CD8-positive, alpha-beta memory T cell (primary cell): ENCODE measurements at places on chromosomes 2 and 18. TPM values are rescaled to one million over a fixed set of nuclear protein-coding genes. Genes with fewer than 3 reads are reported as not detected.

GRCh38 chr18:56565551-56566345 lies 72.6 kb downstream of the TXNL1 start:
- no peaks in the 10 kb centered on the region for H3K36me3 ChIP-seq
- no peaks in the 10 kb centered on the region for H3K4me1 ChIP-seq
- H3K27ac ChIP-seq: no peak overlapping the region
- no peaks in the 10 kb centered on the region for H3K27me3 ChIP-seq
- no peak for DNase-seq

- H3K27ac ChIP-seq: no peak overlapping the region
- no peaks in the 10 kb centered on the region for H3K27me3 ChIP-seq
- no peak for DNase-seq
- no peaks in the 10 kb centered on the region for H3K4me1 ChIP-seq
- no peak overlapping the region for H3K4me3 ChIP-seq
Measured at GRCh38 chr2:188713961-188714360, 260.2 kb upstream of the COL3A1 start.

DNA sequence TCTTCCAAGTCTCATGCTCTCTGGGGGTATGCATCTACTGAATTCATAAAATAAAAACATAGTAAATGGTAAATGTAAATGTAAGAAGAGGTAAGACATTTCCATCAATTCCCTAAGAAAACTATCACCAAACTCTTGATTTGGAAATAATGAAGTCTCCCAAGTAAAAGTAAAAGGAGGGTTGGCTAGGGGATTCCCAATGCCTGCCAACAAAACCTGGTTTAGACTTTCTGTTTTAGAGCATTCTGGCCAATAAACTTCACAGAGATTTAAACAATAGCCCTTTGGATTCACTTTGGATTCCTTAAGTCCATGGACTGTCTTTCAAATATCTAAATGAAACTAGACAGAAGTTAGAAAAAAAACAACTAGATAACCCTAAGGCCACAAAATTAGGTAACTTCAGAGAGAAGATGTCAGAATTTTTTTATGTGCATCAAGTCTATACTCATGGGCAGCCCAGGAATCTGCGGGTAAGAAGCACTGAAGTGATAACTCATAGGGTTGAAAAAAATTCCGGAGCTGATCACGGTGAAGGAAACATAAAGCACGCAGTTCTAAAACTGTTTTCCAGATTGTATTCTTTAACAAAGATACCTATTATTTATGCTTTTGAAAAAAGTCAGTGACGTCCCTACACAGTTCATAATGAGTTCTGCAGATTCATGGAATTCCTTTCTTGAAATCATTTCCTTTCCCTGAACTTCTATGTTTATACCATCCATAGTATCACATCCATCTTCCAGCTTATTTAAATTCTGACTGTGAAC lies 263.6 kb downstream of the AFF3 start:
- no peaks in the 10 kb centered on the region for H3K36me3 ChIP-seq
- DNase-seq: no peak
- no peak overlapping the region for H3K4me3 ChIP-seq
- no peak overlapping the region for H3K27ac ChIP-seq

DNA sequence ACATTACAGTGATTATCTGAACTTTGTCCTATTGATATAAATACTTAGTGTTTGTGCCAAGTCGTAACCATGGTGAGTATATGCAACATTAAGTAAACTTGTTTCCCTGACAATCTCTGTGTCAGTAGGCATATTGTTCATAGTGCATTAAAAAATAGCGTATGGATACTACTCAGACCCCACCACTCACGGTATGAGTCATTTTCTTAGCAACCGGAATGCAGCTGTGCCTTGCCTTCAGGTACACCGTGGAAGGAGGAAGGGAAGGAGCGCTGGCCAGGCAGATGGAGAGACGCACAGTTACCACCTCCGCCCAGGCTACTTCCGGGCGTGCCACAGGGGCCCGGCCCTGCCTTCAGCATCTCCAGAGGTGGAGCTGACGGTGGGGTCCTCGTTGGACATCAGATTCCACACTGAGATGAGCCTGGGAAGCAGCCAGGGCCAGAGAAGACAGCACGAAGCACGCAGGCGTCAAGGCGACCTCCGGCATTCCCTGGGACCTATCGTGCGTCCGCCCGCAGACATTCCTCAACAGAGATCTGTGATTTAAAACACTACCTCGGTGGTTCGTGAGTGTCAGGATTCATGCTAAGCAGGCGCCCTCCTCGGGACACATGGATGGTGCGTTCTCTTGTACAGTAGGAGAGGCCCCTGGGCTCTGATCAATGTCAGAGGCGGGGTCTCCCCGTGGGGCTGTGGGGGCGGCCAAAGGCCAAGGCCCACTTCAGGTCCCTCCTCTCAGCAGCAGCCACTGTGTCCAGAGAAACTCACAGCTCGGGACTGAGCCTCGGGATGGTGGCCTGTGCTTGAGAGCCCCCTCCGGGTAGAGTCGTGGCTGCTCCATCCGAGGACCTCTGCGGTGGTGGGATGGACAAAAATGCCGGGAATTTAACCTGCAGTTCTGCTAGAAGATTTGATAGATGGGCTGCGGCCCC lies 82.2 kb upstream of the HDAC4 start:
- H3K36me3 ChIP-seq: no peaks in the 10 kb centered on the region
- H3K27me3 ChIP-seq: no peaks in the 10 kb centered on the region
- H3K27ac ChIP-seq: no peak overlapping the region
- H3K4me1 ChIP-seq: no peaks in the 10 kb centered on the region
- H3K4me3 ChIP-seq: no peak overlapping the region

DNA sequence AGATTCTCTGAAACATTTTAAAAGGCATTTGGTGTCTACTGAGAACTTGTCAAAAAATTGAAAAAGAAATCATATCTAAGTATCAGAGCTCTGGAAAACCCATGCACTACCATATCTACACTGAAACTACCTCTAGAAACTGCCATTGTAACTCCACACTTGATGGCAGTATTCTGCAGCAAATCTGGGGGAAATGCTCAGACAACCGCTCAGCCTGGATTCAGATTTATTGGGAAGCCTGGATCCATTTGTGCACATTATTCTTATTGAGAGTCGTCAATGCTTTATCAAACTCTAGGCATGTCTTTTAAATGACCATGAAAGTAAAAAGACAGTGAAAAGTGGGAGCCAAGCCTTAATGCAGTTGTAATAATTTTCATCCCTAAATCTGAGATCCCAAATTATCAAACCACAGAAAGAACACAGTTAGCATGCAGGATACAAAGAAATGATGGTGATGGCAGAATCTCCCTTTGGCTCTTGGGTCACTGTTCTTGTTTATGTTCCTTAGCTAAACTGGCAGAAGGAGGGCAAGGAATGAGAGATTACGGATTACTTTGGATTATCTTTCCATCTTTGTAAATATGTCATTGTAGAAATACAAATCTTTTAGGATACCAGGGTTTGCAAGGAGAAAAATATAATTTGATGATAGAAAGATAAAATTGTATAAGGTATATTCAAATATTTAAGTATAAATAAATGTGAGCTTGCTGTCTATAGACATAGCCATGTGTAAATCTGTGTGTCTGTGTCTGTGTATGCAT lies 512.1 kb upstream of the SYT4 start:
- no peaks in the 10 kb centered on the region for H3K27me3 ChIP-seq
- H3K4me1 ChIP-seq: no peaks in the 10 kb centered on the region
- DNase-seq: no peak
- H3K36me3 ChIP-seq: no peaks in the 10 kb centered on the region
- no peak overlapping the region for H3K4me3 ChIP-seq
- no peak overlapping the region for H3K27ac ChIP-seq

DNA sequence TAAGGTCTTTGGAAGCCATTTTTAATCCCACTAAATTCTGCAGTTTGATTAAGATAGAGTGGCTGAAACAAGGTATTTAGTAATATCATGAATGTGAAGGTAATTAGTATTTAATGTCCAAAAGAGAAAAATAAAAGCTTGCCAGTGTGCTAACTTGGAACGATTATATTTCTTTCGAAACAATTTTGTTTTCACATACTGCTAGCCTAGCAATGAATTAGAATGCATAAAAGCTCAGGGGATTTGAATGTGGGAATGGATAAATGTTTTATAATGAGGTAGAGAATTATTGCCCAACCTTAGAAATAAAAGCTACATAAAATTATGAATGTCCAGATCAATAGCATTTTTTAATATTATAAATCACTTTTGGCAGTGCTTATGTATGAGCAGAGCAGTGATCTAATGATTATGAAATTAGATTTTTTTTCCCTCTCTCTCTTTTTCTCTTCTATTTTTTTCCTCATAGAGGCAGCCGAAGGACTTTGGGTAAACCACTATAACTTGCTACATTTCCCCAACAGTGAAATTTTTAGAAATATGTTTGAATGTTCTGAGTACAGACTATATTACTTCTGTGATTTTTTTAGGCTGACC lies 75.5 kb downstream of the PLCL1 start:
- H3K4me3 ChIP-seq: no peak overlapping the region
- H3K27me3 ChIP-seq: no peaks in the 10 kb centered on the region
- H3K36me3 ChIP-seq: no peaks in the 10 kb centered on the region
- H3K4me1 ChIP-seq: peaks cover 5% of the 10 kb centered on the region

DNA sequence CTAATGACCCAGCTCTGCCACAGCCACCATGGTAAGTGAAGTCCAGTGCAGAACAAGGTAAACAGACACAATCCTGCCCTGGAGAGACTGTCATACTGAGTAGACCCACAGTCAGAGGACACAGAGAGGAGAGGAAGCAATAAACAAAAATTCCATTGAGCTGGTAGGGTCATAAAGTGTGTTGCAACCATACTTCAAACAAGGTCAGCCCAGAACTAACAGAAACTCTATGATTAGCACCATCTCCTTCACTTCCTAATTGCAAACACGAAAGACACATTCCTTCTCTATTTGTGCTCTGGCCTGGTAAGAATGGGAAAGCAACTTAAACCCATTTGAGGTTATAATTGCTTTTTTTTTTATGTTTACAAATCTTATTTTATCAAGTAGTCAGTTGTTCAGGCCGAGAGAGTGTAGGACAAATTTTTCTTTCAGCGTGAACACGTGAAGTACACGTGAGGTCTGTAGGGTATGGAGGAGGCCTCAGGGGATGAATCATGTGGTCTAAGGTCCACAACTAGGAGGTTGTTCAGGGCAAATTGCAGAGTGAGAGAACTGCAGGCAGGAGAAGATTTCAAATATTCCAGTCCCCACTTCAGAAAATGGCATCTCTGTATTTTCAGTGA lies 71.4 kb upstream of the GLS start:
- H3K27ac ChIP-seq: no peak overlapping the region
- no peaks in the 10 kb centered on the region for H3K4me1 ChIP-seq
- no peaks in the 10 kb centered on the region for H3K36me3 ChIP-seq
- H3K4me3 ChIP-seq: no peak overlapping the region
- H3K27me3 ChIP-seq: no peaks in the 10 kb centered on the region

- no peak overlapping the region for H3K27ac ChIP-seq
- H3K4me3 ChIP-seq: no peak overlapping the region
- DNase-seq: no peak
- no peaks in the 10 kb centered on the region for H3K36me3 ChIP-seq
Measured at GRCh38 chr2:95020275-95021022, 5.1 kb upstream of the MAL start.

GRCh38 chr2:62538756-62539155 lies 32.8 kb upstream of the TMEM17 start:
- H3K27ac ChIP-seq: no peak overlapping the region
- no peak for DNase-seq
- no peaks in the 10 kb centered on the region for H3K36me3 ChIP-seq

- H3K36me3 ChIP-seq: no peaks in the 10 kb centered on the region
- no peaks in the 10 kb centered on the region for H3K4me1 ChIP-seq
- H3K4me3 ChIP-seq: no peak overlapping the region
- DNase-seq: no peak
Measured at GRCh38 chr2:26740890-26741302, 23.2 kb upstream of the SLC35F6 start.

GRCh38 chr18:46312221-46312620 lies 208.0 kb downstream of the HAUS1 start:
- H3K4me3 ChIP-seq: no peak overlapping the region
- H3K4me1 ChIP-seq: no peaks in the 10 kb centered on the region
- no peaks in the 10 kb centered on the region for H3K36me3 ChIP-seq
- H3K27ac ChIP-seq: no peak overlapping the region
- H3K27me3 ChIP-seq: no peaks in the 10 kb centered on the region
- no peak for DNase-seq

DNA sequence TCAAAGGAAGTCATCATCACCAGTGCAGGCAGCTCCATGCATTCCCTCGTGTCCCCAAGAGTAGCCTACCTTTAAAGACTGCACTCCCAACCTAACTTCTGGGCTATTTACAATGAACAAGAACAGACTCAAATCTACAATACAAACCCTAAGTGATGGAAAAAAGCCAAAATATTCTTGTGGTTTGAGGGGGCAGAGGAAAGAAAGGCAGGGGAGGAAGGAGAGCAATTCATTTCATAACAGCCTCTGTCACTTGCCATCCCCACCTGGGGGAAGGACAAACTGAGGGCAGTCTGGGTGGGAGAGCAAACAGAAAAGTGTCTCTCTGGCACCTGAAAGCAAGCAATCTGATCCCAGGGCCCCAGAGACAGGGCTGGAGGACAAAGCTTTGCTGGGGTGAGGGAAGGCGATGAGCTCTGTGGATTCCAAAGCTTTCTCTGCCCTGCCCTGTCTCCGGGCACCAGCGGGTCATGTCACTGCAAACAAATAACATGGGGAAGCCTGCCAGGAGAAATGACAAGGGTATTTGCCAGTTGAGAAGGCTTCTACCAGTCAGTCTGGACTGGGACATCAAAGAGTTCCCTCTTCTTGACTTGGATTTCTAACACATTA lies 528.0 kb upstream of the TNP1 start:
- H3K27me3 ChIP-seq: no peaks in the 10 kb centered on the region
- no peaks in the 10 kb centered on the region for H3K4me1 ChIP-seq
- H3K4me3 ChIP-seq: no peak overlapping the region
- H3K27ac ChIP-seq: no peak overlapping the region
- DNase-seq: no peak

- no peak for DNase-seq
- H3K27me3 ChIP-seq: no peaks in the 10 kb centered on the region
- no peaks in the 10 kb centered on the region for H3K4me1 ChIP-seq
- no peaks in the 10 kb centered on the region for H3K36me3 ChIP-seq
- no peak overlapping the region for H3K4me3 ChIP-seq
- no peak overlapping the region for H3K27ac ChIP-seq
Measured at GRCh38 chr2:75595541-75596395, 35.0 kb upstream of the EVA1A start.

GRCh38 chr18:837922-838321 lies 25.9 kb upstream of the YES1 start:
- H3K36me3 ChIP-seq: no peaks in the 10 kb centered on the region
- H3K4me1 ChIP-seq: no peaks in the 10 kb centered on the region
- no peaks in the 10 kb centered on the region for H3K27me3 ChIP-seq

The SKA1 gene
- total RNA-seq: 26.5 TPM

The PKDCC gene
- total RNA-seq: not detected

The PSD4 gene
- total RNA-seq: 192 TPM

The DPP4 gene
- 15.4 TPM for total RNA-seq

The TMEM247 gene
- not detected for total RNA-seq

The CHN1 gene
- 18.4 TPM for total RNA-seq

The NFATC1 gene
- total RNA-seq: 46.7 TPM

The SPDYA gene
- 0.84 TPM for total RNA-seq

The GKN1 gene
- total RNA-seq: not detected

The RUFY4 gene
- total RNA-seq: not detected

The MEMO1 gene
- 73.8 TPM for total RNA-seq

The UXS1 gene
- 47.2 TPM for total RNA-seq
